ENCODE measurements at places on chromosomes 6 and 20.

- no peak for DNase-seq
These were observed 1085.3 kb upstream of the MAP3K7 start for GRCh38 chr6:91672201-91672600.

DNA sequence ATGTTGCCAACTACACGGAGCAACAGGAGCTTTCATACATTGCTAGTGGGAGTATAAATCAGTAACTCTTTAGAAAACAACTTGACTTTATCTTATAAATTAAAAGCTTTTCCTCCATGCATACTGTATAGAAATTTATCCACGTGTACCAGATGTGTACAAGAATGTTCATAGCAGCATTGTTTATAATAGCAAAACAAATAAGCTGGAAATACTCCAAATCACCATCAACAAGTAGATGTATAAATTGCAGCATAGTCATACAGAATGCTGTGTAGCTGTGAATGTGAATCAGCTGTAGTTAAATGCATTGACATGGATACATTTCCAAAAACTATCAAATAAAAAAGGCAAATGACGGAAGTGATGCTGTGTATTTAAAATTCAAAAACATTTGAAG lies 6.0 kb downstream of the PSMF1 start:
- DNase-seq = no peak

- DNase-seq = no peak
These were observed 31.0 kb upstream of the LY86 start for GRCh38 chr6:6557504-6557839.

DNA sequence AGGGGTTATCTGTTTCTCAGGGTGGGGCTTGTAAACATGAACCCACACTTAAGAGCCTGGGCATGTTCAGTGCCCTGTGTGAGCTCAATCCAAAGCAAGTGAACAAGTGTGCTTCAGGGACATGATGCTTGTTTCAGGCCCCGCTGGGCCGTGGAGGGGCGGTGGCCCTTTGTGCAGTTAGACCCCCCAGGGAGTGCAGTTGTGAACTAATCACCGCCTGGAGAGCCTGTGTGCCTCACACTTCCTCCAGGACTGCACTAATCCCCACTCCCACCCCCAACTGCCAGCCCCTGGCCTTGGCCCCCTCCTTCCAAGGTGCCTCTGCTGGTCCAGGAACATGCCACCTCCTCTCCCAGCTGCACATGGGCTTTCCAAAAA lies 58.1 kb downstream of the RREB1 start:
- DNase-seq = no peak

DNA sequence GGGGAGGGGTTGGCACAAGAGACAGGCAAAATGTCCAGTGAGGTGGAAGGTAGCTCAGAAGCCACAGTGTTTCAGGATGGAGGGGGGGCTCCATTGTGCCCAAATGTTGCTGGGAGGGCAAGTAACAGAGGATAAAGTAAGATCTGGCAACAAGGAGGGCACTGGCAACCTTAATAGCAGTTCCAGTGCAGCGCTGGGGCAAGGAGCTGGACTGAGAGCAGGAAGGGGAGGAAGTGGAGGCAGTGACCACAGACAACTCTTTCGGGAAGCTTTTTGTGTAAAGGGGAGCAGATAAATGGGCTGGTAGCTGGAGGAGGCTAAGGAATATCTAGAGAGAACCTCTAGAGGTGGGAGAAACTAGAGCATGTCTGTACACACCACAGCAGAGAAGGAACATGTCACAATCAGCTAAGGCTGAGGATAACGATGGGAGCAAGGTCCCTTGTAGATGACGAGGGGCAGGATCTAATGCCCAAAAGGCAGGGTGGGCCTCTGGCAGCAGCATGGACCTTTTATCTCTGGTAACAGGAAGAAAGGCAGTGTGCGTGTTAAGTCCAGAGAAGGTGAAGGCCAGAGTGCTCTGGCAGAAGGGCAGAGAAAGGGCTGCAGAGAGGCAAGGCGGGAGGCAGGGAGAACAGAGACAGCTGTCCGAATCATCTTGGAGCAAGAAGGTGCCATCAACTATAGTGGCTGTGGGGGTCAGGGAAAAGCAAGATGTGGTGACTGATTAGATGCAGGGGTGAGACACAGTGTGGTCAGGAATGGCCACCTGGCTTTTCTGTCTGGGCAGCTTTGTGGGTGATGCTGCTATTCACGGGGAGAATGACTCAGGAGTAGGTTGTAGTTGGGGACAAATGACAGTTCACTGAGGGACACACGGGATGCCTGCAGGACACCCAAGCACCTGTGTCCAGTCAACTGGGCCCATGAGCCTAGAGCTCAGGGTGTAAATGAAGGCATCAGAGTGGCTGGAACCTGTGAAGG lies 17.4 kb downstream of the TMEM242 start:
- no peak for DNase-seq

GRCh38 chr6:44494011-44494501 lies 106.5 kb downstream of the CDC5L start:
- DNase-seq = no peak

DNA sequence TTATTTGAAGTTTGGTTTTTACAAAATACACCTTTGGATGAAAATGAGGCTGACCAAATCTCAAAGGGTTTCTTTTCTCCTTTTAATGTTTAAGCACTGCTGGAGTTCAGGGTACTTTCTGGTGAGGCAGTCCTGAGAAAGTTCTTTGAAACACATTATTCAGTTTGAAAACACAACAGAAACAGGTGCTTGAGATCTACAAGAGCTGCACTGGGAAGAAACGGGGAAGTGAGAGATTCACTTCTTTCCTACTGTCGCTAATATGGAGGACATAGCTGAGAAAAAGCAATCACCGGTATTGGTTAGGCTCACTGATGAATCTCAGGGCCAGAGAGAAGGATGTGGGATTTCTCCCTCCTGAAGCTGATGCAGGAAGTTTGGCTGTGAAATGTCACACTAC lies 22.9 kb upstream of the TMEM170B start:
- DNase-seq = no peak

DNA sequence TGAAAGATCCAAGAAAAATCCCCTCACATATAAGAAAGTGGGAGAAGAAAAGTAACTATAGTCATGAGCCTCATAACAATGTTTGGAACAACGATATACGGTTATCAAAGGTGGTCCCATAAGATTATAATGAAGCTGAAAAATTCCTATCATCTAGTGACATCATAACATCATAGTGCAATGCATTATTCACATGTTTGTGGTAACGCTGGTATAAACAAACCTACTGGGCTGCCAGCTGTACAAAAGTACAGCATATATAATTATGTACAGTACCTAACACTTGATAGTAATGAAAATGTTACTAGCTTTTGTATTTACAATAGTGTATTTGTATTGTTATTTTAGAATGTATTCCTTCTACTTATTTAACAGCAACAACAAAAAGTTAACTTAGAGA lies 240.7 kb downstream of the RNGTT start:
- no peak for DNase-seq

- DNase-seq = no peak
These were observed 468.0 kb downstream of the PREX1 start for GRCh38 chr20:48359692-48360341.

GRCh38 chr6:164377348-164377918 lies 932.0 kb downstream of the C6orf118 start:
- DNase-seq = no peak

GRCh38 chr6:72182337-72183246 lies 296.2 kb downstream of the RIMS1 start:
- DNase-seq = no peak

DNA sequence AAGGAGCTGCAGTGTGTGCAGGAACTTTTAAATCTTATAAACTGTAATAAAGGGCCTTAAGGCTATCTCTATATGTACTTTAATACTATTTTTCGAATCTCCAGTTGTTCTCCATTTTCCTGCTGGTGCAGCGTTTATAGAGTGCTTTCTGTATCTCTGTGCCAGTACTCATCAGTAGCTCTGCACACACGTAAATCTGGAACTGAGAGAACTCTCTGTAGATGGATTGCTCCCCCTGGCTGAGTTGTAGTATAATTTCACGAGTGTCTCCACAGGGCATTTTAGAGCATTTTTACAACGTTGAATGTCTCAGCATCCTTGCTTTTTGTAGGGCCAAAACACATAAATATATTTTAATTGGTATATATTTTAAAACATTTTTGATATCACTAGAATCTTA lies 256.5 kb downstream of the TRDN start:
- DNase-seq = no peak

GRCh38 chr20:46400828-46401477 lies 5.5 kb downstream of the ELMO2 start:
- no peak for DNase-seq

- no peak for DNase-seq
These were observed 63.7 kb downstream of the CTNNBL1 start for GRCh38 chr20:37757550-37757949.

DNA sequence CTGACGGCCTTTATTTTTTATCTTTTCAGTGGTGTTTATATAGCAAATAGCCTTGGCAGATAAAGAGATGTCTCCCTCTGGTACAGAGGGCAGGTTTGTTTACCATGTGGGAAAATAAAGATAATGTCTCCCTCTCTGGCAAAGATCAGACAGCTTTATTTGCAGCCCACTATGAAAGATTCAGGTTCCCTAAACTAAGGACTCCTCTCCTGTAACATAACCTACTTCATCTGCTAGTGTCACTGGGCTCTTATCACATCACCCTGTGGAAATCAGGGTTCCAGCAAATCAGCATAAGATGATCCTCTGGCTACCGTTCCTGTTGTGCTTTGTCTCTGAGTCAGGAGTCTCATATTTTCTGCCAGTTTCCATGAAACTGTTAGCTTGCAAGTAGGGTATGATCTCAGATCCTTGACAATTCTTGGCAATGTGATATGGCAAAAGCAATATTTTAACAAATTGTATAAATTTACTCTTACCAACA lies 3.1 kb downstream of the FBXL4 start:
- no peak for DNase-seq

DNA sequence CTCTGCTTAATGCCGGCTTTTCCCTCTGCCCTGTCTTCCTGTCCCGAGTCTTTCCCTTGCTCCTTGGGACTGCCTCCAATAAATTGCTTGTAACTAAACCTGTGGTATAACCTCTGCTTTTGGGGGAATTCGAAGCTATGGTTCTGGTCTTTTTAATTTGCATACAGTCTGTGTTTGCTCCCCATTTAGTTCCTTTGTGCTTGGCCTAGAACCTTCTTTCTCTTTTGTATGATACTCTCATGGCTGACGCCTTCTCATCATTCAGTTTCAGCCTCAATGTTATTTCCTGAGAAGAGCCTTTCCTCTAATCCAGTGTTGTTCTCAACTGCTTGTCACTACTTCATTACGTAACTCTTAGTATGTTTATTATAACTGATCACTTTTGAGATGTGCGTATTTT lies 248.0 kb downstream of the PHF3 start:
- DNase-seq = no peak

DNA sequence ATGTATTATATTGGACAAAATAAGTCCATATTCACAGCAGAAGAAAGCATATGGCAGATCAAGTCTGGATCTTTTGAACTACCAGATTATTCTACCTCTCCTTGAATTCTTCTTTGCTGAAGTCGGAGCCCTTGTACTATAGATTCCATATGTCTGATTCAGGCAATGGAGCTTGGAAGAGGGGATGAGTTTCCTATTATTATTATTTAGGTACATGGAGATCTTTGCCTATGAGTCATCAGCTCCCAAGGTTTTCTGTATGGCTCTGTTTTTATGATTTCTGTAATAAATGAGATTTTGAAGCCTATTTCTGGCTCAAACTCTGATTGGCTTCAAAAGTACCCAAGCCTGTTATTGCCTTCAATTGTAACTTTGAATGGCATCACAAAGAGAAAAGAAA lies 72.0 kb downstream of the OPRM1 start:
- DNase-seq = no peak

GRCh38 chr6:21451546-21452013 lies 142.0 kb upstream of the SOX4 start:
- DNase-seq = no peak

DNA sequence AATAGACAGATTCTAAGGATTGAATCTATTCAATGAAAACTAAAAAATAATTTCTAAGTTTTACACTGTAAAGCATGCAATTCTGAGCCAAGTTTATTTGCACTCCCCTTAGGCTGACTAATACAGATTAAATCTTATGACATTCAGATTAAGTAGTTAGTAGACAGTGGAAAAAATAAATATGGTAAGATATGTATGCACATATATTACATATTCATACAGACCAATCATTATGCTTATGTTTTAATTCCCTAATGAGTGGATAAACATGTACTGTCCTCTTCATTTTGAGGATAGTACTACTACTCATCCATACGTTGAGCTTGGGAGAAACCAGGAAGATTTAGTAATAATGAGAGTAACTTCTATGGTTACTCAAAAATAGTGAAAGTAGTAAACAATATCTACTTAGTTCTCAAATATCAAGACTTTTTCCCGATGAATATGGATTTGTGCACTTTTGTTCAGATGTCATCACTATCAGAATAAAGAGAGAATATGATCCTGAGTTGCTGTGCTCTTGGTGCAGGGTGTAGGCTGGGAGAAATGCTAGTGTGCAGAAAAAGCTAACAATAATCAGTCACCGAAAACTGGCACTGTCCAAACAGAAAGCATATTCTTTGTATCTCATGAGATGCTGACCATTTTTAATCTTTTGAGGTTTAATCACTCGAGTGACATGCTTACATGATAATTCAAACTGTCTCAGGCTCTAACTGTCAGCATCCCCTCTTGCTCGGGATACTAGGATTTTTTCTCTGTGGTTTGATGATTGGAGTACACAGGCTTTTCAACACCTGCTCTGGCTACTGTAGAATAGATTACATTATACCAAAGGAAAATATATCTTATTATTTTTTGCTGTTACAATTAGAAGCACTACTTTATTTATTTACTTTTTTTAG lies 111.6 kb downstream of the EPHA7 start:
- DNase-seq = no peak

DNA sequence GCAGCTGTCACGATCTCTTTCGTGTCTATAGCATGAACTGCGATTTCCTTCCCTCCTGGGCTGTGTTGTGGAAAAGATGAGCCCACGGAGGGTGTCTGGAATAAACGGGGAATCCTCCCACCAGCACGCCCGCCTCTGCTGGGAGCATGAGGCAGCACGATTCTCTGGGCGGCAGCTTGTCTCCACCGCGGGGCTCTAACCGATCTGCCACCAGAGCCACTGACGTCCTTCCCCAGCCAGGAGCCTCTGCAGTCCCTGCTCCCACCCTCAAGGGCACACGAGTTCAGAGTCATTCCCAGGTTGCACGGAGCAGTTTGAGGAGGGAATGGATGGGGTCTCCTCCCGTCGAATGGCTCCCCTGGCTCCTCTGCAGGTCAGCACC lies 197.6 kb downstream of the DLL1 start:
- no peak for DNase-seq

DNA sequence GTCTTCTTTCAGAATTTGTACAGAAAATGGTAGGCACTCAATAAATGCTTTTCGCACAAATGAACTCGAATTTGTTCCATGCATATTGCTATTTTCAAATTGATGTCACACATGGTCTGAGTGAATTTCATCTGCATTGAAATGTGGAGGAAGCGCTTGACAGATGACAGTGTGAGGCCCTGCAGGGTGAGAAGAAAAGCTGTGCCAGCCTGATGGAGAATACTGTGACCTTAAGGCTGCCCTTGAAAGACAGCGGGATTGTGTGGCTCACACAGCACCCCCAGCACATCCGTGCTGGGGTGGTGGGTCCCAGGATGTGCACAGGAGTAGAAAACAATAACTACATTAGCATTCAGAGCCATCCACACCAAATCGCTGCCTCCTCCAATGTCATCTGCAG lies 14.8 kb upstream of the MCHR2 start:
- DNase-seq = no peak

Measured in stimulated activated CD8-positive, alpha-beta memory T cell treated with anti-CD3 and anti-CD28 coated beads, Interleukin-4, amount 100 ng/mL, for 1 hour (primary cell).